ENCODE measurements at places on chromosomes 3 and 15.

- no peak for DNase-seq
These were observed 29.8 kb downstream of the DNAJC19 start for GRCh38 chr3:180959691-180960090.

DNA sequence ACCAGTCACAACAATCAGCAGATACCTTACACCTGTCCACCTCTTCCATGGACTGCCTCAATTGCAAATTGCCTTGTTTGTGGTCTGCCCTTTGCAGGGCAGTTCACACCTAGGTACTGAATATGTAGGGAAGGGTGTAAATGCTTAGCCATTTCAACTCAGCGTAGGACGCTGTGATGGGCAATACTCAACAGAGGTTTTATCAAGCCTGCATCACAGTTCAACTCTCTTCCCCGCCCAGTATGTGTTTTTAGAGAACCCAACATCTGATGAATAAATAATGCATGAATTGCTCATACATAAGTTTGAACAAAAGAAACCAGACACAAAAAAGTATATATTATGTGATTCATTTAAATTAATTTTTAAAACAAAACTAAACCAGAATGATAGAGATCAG, 124.4 kb downstream of the P2RY1 start:
- no peak for DNase-seq

DNA sequence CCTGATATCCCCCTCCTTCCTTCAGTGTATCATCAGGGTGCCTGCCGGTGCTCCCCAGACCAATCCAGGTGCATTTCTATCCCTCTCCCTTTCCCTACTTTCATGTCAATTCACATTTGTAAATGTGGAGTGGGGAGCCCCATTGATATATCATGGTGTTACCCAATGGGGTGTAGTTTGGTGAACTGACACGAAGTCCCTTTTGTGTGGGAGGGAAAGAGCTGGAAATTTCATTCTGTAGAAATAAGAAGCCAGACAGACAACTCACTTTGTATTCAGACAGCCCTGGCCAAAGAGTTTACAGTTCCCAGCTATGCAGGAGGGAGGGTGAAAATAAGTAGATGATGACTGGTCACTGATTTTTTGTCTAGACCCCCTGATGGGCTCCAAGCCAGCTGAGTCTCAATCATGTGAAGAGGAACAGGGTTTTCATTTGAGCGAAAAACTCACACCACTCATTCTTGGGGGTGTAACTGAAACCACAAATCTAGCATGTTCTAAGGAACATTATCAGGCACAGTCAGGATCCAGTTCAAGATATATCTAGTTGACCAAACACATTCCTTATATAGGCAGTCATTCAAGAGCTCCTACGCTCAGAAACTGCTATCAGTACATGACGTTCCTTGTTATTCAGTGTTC, 58.9 kb downstream of the LMCD1 start:
- DNase-seq: no peak

GRCh38 chr3:53671192-53671960, 174.8 kb downstream of the CHDH start:
- no peak for DNase-seq

- no peak for DNase-seq
These were observed 46.1 kb downstream of the AAGAB start for GRCh38 chr15:67208396-67208795.

DNA sequence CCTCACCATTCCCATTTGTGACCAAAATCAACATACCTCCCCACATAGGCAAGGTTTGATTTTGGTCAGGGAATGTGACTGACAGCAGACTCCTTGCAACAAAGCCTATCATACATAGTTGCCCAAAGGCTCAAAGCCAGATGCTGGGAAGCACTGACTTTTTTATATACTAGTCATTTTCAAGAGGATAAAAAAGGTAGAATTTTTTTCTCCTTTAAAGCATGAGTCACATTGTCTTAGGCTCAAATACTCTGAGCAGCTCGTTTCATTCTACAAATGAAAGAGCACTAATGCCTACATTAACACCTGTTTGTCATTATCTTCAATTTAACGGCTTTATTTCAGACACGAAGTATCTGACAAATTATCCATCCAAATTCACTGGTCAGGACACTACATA, 36.2 kb downstream of the ICE2 start:
- DNase-seq: no peak

All from CD4-positive, alpha-beta T cell treated with Interleukin-12 subunit alpha and Interleukin-12 subunit beta, for 1 hour (primary cell).